ENCODE measurements at places on chromosomes 1 and 21. TPM values are rescaled to one million over a fixed set of nuclear protein-coding genes. Genes with fewer than 3 reads are reported as not detected.

Gene AMY2B
- 38.0 TPM for total RNA-seq

Gene DCDC2B
- total RNA-seq = not detected

Gene SELENBP1
- total RNA-seq = 57.1 TPM

Gene CACNA1S
- not detected for total RNA-seq

Gene RIIAD1
- total RNA-seq = not detected

Gene ITGB2
- total RNA-seq = 35.7 TPM

Gene KRTAP26-1
- not detected for total RNA-seq

Gene PDZK1
- total RNA-seq = 0.23 TPM

Gene MEX3A
- total RNA-seq = 1.2 TPM

Gene PADI2
- total RNA-seq = 1.8 TPM

Gene ADAMTS5
- total RNA-seq = 10.3 TPM

Gene HSD11B1
- total RNA-seq = 4.1 TPM

Gene LCE1F
- not detected for total RNA-seq

Gene TMEM200B
- total RNA-seq = 16.4 TPM

Gene KRTCAP2
- 293 TPM for total RNA-seq

Gene OR10J1
- not detected for total RNA-seq

Gene AJAP1
- 5.7 TPM for total RNA-seq

Gene OR6N1
- total RNA-seq = not detected

Gene FAM229A
- 5.5 TPM for total RNA-seq

Gene GLUL
- total RNA-seq = 418 TPM

Gene DCAF6
- total RNA-seq = 53.7 TPM

Gene CSF1
- total RNA-seq = 26.1 TPM

Gene HAO2
- total RNA-seq = 0.23 TPM

Gene LINGO4
- 0.31 TPM for total RNA-seq

Gene NLRP3
- total RNA-seq = 1.9 TPM

Gene SLAMF8
- total RNA-seq = 3.6 TPM

Gene TFF1
- 2.6 TPM for total RNA-seq

Gene RHOU
- 38.7 TPM for total RNA-seq

Gene ATP1B1
- 172 TPM for total RNA-seq

Gene NBPF4
- total RNA-seq = 0.34 TPM

Gene FCAMR
- not detected for total RNA-seq

Gene EPS8L3
- 0.55 TPM for total RNA-seq

Gene SGIP1
- total RNA-seq = 15.8 TPM

Gene CA6
- total RNA-seq = not detected

Gene CFAP57
- total RNA-seq = 0.47 TPM
